ENCODE measurements at places on chromosomes 1 and 21. TPM values are rescaled to one million over a fixed set of nuclear protein-coding genes. Genes with fewer than 3 reads are reported as not detected.

DNA sequence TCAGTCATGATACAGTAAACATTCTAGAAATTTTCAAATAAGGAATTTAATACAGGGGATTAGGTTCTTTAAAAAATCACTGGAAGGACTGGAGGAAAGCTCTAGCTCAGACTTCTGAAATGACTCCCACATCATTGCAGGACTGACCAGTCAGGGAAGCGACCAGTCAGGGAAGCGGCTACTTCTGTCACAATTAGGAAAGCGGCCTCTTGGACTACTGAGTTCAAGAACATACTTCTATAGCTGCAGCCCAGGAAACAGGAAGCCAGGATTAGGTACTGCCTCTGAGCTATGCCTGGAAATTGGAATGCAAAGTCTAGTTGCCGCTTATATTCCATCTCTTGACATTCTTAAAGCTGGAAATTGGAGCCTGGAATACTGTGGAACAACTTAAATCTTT is 45.5 kb downstream of the USP25 start:
- DNase-seq, result no peak

DNA sequence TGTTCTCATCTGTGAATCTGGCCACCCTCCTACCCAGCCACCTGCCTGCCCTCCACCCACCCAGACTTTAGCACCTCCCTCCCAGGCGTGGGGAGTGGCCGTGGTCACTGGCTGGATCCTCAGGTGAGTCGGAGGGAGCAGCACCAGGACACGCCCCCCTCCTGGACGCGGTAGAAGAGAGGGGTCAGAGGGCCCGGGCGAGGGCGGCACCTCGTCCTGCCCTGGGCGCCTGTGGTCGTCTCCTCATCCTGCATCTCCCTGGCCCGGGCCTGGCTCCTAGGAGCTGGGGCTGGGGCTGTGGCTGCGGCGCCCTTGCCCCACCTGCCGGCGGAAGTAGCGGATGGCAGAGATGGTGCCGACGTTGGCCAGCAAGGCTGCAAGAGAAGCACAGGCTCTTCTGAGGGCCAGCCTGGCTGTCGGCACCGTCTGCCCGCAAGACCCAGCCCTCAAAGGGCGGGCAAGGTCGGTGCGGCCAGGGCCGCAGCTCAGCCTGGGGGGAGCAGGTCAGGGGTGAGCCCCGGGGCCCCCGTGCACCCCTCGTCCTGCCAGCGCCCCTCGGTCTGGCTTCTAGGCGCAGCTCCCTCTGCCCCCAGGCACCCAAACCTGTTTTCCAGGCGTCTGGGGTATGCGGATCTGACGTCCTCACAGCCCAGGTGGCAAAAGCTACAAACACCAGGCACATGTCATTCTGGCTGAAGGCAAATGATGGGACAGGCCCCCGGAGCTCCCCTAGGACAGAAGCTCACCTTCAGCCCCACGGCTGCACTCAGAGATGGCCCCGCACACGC is 5.8 kb downstream of the PERM1 start:
- peak; percentile 87 for DNase-seq

- DNase-seq, result no peak
These were observed 91.5 kb downstream of the ARHGEF10L start for GRCh38 chr1:17630986-17631385.

GRCh38 chr1:5996641-5997270 is 4.5 kb upstream of the NPHP4 start:
- peak; percentile 34 for DNase-seq

- DNase-seq, result no peak
These were observed 65.2 kb downstream of the CACNA1E start for GRCh38 chr1:181548497-181548896.

- no peak for DNase-seq
These were observed 35.4 kb downstream of the CENPF start for GRCh38 chr1:214638459-214638807.

- DNase-seq, result no peak
These were observed 839.9 kb downstream of the LTN1 start for GRCh38 chr21:28152732-28153131.

GRCh38 chr1:33312413-33312749 is 8.5 kb downstream of the A3GALT2 start:
- DNase-seq, result no peak

DNA sequence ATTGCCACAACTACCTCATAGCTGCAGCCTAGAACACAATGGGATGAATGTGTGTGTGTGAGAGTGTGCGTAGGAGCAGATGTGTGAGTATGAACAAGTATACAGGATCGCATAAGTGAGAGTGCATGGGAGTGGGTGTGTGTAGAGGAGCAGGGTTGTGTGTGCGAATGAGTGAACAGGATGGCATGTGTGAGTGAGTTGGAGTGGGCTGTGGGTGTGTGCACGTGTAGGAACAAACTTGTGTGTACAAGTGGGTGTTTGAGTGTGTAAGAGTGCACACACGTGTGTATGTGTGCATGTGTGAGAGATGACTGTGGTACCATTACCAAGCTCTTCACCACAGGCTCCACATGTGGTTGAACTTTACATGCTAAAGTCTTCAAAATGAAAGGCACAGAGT is 175.4 kb upstream of the EDN2 start:
- DNase-seq, result no peak

GRCh38 chr1:183262628-183263200 is 76.7 kb downstream of the LAMC2 start:
- DNase-seq, result no peak

DNA sequence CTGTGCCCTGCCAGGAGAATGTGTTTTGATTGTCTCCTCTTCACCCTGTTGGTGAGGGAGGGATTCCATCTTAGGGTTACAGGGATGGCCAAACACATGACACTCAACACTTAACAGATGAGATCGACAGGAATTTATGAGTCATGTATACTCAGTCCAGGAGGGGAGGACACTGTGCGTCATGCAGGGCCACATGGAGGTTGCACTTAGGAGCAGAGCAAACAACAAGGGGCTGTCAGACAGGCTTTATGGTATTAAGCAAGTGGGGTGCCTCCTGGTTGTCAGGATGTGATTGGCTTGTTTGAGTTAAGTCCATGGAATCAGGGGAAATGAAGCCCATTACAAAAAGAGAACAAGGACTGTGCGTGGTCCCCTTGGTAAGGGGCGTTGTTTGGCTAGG is 26.9 kb downstream of the EDARADD start:
- DNase-seq, result no peak

GRCh38 chr1:119004129-119004527 is 16.0 kb upstream of the TBX15 start:
- DNase-seq, result no peak

DNA sequence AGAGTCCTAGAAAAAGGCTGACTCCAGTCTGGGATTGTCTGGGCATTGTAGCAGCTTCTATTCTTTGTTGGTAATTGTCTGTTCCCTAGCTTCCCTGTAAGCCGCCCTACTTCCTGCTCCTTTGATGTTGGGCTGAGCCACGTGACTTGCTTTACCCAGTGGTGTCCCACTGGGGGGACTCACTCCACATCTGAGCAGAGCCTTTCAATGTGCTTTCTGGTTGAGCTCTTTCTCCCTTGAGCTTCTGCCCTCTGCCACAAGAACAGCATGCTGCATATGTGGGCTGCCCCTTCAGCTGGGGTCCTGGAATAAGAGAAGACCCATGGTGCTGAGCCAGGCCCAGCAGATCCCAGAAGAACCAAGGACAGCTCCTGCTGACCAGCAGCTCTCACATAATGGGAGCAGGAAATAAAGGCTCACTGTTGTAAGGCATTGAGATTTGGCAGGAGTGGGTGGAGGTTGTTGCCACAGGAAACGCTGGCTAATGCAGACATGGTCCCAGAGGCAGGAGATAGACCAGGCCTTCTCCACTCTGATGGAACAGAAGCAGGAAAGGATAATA is 276.3 kb upstream of the GJB5 start:
- no peak for DNase-seq

- no peak for DNase-seq
These were observed 25.8 kb upstream of the IFNGR2 start for GRCh38 chr21:33377221-33377920.

GRCh38 chr1:23759277-23759676 is 16.0 kb downstream of the ELOA start:
- no peak for DNase-seq

GRCh38 chr21:31895077-31895835 is 22.4 kb downstream of the HUNK start:
- DNase-seq, result no peak

GRCh38 chr1:108130794-108131193 is 69.3 kb downstream of the SLC25A24 start:
- no peak for DNase-seq

- no peak for DNase-seq
These were observed 27.1 kb downstream of the ZNHIT6 start for GRCh38 chr1:85681087-85681486.

GRCh38 chr1:98660940-98661543 is 479 bp upstream of the SNX7 start:
- no peak for DNase-seq

DNA sequence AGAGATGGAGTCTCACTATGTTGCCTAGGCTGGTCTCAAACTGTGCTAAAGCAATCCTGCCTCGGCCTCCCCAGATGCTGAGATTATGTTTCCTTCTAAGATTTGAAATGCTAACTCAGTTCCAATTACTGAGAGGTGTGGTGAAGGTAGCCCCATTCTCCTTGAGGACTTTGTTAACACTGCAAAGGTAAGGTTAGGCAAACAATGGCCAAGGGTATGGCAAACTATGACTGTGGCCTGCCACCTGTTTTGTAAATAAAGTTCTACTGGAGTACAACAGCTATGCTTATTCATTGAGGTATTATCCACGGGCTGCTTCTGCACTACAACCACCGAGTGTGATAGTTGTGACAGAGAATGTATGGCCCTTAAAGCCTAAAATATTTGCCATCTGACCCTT is 9.6 kb upstream of the RIT1 start:
- DNase-seq, result no peak

- DNase-seq, result no peak
These were observed 25.4 kb upstream of the SLC16A1 start for GRCh38 chr1:112981426-112981825.

DNA sequence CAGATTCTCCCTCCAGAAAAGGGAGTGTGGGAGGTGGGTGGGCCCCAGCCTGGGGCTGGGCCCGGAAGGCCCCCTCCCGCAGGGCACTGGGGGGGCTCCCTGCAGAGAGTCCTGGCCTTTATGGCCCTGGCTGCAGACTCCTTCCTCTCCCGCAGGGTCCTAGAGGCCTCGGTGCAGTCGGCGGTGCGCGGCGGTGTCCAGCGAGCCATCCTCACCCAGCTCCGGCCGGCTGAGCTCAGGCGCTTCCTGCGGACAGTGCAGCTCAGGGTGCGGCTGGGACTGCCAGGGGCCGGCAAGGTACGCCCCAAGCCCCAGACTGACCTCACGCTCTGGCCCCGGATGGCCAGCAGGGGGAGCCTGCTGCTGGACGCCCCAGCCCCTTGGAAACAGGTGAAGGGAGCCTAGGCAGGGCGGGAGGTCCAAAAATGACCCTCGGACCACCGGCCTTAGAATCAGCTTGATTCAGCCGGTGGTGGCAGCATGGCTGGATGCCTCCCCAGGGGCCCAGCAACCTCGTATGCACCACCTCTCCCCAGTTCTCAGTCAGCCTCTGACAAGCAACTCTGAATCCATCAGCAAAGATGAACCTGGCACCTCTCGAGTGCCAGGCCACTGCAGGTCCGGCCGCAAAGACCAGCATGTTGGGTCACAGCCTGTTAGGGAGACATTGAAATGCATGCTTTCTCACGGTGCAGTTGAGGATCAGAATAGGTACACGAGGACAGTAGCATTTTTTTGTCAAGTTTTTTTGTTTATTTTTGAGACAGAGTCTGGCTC is 20.6 kb downstream of the MTHFR start:
- DNase-seq, result no peak

- DNase-seq, result no peak
These were observed 195.0 kb downstream of the ROR1 start for GRCh38 chr1:63968663-63969440.

DNA sequence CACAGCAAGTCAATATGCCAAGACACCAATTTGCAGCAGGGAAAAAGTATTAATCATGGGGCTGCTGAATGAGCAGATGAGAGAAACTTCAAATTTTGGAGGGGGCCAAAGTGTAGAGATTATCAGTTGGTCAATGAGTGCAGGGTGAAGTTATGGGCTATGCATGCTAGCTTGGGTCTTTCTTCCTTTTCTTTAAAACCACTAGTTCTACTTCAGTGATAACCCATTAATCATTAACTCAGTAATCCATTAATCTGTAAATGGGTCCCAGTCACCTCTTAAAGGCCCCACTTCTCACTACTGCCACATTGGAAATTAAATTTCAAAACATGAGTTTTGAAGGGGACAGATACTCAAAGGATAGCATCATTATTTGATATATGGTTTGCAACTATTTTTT is 688.6 kb upstream of the ADGRL4 start:
- DNase-seq, result no peak

DNA sequence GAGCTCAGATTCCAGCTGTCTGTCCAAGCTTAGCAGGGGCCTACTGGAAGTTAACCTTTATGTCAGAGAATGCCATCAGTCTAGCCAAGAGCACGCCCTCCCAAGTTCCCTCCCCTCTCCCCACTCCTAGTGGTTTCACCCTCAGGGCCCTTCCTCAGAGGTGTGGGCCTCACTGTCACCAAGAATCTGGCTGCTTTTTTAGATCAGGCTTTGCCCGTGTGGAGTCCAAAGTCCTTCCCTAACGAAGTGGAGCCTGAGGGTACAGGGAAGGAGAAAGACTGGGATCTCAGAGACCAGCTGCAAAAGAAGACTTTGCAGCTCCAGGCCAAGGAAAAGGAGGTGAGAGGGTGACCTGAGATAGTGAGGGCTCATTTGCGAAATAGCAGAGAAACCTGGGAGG is 4.1 kb downstream of the C1orf74 start:
- no peak for DNase-seq

STIL gene
- 0.46 TPM for total RNA-seq

S100A10 gene
- total RNA-seq, result 45.2 TPM

RBM34 gene
- 26.1 TPM for total RNA-seq

NID1 gene
- 28.2 TPM for total RNA-seq

FCRL1 gene
- not detected for total RNA-seq

TMEM183A gene
- 33.2 TPM for total RNA-seq

LCE2B gene
- not detected for total RNA-seq

LAMTOR2 gene
- 34.3 TPM for total RNA-seq

GPX7 gene
- 14.6 TPM for total RNA-seq

REN gene
- not detected for total RNA-seq

SV2A gene
- total RNA-seq, result 2.5 TPM

SIK1 gene
- 12.9 TPM for total RNA-seq

IGSF3 gene
- 2.5 TPM for total RNA-seq

NBPF6 gene
- not detected for total RNA-seq

LCE3E gene
- total RNA-seq, result not detected

MIXL1 gene
- not detected for total RNA-seq

KDF1 gene
- 7.2 TPM for total RNA-seq

S100A9 gene
- 6.8 TPM for total RNA-seq
